ENCODE measurements at places on chromosomes 12 and 14. TPM values are rescaled to one million over a fixed set of nuclear protein-coding genes. Genes with fewer than 3 reads are reported as not detected.

Gene CLEC1B
- not detected for total RNA-seq

Gene BIN2
- total RNA-seq, result 1.2 TPM

GRCh38 chr14:26589925-26590324, 7.9 kb downstream of the NOVA1 start:
- no peak for DNase-seq

- DNase-seq, result no peak
These were observed 18.7 kb downstream of the PLEKHG3 start for GRCh38 chr14:64722842-64723447.

DNA sequence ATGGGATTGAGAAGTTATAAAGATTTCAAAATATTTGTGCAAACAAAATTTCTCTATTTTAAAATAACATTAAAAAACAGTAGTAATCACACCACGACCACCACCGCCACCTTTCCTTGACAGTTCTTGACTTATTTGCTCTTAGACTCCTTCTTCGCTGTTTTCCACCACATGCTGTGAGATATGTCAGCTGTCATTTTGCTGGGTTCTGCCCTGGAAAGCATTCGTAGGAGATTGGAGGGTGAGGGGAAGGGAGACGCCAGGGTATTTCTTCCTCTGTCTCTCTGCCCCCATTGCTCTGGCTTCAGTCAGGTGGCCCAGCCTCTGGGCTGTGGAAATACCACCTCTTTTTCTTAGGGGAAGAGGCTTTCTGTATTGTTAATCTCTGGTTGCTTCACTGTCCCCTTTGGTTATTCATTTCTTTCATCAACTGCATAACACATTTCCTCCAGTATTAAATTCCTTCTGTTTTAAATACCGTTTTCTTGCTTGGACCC, 186.2 kb downstream of the NEDD1 start:
- no peak for DNase-seq

DNA sequence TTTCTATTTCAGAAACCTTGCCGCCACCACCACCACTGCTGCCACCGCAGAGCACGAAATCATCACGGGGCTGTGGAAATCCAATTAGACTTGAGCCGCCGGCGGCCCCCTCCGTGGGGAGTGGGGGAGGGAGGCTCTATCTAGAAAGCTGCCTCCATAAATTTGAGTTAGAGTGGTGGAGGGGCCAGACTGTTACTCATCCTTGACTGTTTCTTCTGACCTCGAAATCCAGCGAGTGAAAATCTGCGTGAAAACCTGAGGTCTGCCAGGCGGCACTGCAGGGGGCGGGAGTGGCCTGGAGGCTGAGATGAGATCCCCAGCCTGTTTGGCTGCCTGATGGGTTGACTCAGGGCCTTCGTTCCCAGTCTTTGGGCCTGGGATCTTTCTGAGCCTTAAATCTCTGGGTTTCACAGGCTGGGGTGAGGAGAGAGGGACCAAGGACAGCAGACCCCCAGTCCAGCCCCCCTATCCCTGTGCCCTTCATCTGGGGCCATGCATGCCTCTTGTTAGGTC, 29.9 kb downstream of the TSPAN9 start:
- no peak for DNase-seq

DNA sequence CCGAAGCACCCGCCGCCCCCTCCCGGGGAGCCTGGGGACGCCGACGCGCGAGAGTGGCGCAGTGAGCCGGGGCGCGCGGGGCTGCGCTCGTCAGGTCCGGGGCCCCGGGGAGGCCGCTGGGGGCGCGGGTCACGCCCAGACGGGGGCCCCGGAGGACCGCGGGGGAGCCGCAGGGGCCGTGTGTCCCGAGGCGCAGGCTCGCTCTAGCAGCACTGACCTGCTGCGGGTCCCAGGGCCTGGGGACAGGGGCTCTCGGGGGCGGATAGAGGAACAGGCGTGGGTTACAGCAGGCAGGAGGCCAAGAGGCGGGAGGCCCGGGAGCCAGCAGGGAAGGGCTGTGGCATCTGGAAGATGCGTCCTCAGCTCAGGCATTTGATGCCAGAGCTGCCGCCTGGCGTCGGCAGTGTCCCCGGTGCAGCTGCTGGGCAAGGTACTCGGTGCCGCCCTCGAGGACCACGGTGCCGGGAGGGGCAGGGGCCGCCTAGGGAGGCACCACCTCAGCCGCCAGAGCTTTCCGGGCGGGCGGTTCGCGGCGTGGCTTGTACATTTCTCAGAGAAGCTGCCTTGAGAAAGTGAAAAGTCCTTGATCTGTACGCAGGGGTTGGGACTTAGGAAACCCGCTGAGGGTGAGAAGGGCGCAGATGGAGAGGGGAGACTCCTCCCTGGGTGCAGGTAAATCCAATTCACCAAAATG, 1.2 kb downstream of the WNT5B start:
- peak; percentile 39 for DNase-seq

GRCh38 chr14:26594756-26595545, 2.9 kb downstream of the NOVA1 start:
- DNase-seq, result no peak

DNA sequence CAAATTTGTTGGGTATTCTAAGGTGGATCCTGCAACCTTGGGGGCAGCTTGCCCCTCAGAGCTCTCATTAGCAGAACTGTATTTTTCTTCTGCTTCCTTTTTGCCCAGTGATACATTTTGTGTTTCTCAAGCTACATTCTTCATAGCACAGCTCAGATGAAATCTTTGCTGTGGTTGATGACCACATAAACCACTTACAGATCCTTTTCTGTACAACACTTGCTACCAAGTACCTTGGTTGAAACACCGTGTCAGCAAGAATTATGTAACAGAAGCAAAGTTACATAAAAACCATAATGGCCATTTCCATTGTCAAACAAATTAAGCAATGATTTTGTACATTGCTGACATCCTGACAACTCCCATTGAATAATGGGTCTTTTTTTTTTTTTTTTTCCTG, 9.7 kb upstream of the PLBD1 start:
- DNase-seq, result no peak

Gene KITLG
- total RNA-seq, result 7.1 TPM

Gene ANHX
- total RNA-seq, result not detected

GRCh38 chr12:6963016-6963731, 7.3 kb downstream of the PHB2 start:
- DNase-seq, result no peak

Gene ZDHHC22
- not detected for total RNA-seq

GRCh38 chr12:46100551-46101484, 110.4 kb upstream of the SCAF11 start:
- no peak for DNase-seq

Measured in gastrocnemius medialis (tissue), 4 donors.